Left ventricle myocardium superior (tissue), 1 donor: ENCODE measurements at places on chromosomes 12 and 14. TPM values are rescaled to one million over a fixed set of nuclear protein-coding genes. Genes with fewer than 3 reads are reported as not detected.

DNA sequence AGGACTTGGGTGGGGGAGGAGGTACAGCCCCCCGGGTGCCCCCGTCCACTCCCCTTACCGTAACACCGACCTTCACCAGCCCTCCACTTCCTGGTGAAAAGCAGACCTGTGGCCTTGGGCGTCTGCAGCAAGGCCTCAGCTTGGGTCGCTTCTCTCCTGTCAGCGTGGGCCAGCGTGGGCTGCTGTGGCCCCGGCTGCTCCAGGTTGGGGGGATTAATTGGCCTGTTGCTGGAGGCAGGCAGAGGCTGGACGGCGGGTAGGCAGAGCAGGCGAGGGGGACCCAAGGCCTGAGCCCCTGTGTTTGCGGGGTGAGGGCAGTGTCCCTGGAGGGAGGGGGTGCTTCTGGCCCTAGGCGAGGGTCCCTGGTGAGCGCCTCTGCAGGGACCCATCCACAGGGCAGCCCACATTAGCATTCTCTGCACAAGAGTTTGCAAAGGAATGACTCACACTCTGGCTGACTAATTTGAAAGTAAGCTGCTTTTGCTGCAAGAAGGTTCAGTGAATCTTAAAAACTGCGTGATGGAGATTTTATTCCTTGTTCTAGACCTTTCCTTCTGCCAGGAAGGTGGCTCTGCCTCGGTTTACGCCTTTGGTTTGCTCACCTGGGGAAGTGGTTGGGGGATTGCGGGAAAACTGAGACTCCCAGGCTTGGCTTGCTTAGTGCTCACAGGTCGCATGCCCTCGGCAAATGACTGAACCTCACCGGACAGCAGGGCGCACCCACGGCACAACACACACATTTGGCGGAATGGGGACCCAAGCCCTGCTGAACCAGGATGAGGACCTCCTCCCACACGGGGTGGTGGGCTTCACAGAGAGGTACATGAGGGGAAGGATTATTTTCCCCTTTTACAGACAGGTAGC lies 37.9 kb upstream of the DLK1 start:
- DNase-seq: no peak

The ESPL1 gene
- total RNA-seq: 0.17 TPM

GRCh38 chr12:21818627-21819026 lies 44.1 kb upstream of the KCNJ8 start:
- no peak for DNase-seq

DNA sequence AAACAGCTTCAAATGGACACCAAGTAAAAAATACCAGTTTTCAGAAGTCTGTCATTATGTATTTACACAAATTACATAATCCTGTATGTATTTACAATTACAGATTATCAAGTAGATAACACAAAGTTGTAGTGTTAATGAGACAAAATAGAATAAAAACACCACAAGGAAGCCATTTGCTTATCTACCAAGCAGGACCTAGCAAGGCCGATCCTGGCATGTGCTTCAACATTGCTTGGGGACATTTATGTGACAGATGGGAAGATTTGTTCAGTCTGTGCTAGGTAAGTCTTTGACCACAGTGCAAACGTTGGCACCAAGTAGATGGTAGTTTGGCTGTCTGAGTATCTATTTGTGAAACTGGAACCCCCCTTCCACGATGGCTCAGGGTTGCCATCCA lies 35.8 kb downstream of the BCAT1 start:
- no peak for DNase-seq

DNA sequence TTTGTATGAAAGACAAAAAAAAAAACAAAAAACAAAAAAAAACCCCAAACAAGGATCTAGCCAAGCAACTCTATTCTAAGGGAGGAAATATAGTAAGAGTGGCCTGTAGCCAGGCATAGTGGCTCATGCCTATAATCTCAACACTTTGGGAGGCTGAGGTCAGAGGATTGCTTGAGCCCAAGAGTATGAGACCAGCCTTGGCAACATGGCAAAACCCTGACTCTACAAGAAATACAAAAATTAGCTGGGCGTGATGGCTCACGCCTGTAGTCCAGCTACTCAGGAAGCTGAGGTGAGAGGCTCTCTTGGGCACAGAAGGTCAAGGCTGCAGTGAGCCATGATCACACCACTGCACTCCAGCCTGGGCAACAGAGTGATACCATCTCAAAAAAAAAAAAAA lies 47.9 kb downstream of the TMEM117 start:
- DNase-seq: no peak

The GON7 gene
- 16.2 TPM for total RNA-seq

The PPM1H gene
- total RNA-seq: 8.5 TPM

GRCh38 chr12:768434-768833 lies 16.1 kb downstream of the WNK1 start:
- DNase-seq: no peak

DNA sequence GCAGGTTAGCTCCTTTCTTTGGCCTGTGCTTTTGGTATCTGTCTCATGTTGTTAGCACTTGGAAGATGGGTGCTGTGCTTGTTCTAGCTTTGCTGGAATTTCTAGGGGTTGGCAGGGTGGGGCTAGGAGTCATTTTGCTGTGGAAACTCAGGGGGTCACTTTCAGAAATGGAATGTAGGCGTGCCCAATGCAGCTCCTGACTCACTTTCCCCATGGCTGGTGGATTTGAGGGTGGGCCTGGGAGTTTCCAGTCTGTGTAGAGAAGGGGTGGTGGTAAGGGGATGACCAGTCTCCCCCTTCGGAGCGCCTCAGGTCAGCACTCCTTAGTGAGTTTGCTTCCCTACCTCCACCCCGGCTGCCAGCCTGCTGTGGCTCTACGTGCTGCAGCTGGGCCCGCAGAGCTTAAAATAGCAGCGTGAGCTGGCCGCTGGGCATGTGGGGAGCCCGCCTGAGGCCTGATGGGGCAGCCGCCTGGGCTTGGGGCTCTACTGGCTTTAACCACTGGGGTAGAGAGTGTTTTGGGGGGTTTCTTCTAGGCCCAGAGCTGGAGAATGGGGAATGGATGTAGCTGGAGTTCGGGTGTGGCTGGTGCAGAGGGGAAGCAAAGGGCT lies 108.2 kb downstream of the TSPAN9 start:
- peak; percentile 85 for DNase-seq

- peak; percentile 79 for DNase-seq
Observed at GRCh38 chr14:73245480-73246325, 8.4 kb downstream of the PAPLN start.

DNA sequence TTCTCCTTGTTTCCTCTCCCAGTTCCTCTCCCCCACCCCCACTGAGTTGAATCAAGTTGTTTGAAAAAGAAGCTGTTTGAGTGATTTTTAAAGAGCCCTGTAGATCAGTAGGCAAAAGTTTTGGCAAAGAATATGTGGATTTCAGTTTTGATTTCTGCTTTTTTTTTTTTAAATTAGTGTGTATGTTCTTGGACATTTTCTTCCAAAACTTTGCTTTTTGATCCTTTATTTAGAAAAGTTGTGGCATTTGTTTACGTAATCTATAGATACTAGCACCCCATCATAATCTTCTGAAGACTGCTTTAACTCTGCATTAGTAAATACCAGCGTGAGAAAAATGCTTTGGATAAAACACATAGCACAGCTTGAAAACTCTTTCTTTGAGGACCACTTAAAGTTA lies 190.3 kb upstream of the SEL1L start:
- DNase-seq: no peak

- peak; percentile 85 for DNase-seq
Observed at GRCh38 chr12:20212658-20213555, 155.4 kb upstream of the PDE3A start.

DNA sequence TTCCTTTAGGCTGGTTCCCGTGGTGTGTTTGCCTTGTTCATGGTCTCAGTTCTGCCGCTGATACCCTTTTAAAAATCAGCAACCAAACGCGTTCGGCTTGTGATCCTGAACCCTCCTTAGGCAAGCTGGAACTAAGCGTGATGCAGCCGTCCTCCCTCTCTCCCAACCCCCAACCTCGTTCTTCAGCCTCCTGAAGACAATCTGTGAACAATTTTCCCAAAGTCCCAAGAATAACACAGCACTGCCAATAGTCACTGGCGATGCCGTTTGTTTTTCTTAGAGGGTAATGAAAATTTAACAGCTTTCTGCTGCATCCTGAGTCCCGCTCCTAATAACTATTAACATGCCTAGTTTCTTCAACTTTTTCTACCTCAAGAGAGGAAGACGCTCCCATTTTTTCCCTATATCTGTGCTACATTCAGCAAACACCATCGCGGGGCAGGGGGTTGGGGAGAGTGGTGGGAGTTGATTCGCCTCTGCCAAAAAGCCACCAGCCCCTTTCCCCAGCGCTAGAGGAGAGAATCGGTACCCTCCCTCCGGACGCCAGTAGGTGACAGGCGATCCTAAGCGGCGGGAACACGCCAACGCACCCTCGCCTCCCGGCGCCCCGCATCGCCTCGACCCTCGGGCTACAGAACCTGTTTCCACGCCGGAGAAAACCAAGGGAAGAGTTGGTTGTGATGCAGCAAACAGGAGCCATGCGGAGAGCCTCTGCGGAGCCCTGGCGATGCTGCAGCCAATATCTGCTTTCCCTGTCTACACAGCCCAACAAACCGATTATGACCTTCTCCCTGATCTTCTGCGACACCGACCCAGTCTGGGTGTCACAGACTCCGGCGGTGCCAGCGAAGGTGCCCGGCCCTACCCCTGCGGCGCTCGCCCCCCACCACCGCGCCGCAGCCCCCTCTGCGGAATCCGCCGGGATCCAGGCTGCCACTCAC lies 752 bp downstream of the PRICKLE1 start:
- peak; percentile 67 for DNase-seq

DNA sequence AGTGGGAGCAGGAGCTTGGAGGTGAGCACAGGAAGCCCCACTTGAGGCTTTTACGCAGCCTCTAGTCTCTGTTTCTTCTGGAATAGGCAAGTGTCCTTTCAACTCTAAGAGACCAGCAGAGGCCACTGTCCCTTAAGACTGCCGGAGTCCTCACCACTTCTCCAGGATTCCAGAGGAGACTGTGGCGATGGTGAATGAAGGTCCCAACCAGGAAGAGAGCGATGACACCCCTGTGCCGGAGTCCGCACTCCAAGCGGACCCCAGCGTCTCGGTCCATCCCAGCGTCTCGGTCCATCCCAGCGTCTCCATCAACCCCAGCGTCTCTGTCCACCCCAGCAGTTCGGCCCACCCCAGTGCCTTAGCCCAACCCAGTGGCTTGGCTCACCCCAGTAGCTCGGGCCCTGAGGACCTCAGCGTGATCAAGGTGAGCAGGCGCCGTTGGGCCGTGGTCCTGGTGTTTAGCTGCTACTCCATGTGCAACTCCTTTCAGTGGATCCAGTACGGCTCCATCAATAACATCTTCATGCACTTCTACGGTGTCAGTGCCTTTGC lies 442 bp downstream of the FLVCR2 start:
- peak; percentile 35 for DNase-seq

DNA sequence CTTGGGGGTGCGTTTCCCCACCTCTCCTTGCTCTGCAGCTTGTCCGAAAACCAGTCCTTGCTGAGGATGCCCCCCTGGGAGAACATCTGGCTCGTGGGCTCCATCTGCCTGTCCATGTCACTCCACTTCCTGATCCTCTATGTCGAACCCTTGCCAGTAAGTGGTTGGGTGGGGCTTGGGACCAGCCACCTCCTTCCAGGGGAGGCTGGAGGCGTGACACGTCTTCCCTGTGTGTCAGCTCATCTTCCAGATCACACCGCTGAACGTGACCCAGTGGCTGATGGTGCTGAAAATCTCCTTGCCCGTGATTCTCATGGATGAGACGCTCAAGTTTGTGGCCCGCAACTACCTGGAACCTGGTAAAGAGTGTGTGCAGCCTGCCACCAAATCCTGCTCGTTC lies 57.5 kb downstream of the ANAPC7 start:
- DNase-seq: no peak

The MRPS35 gene
- 63.3 TPM for total RNA-seq

DNA sequence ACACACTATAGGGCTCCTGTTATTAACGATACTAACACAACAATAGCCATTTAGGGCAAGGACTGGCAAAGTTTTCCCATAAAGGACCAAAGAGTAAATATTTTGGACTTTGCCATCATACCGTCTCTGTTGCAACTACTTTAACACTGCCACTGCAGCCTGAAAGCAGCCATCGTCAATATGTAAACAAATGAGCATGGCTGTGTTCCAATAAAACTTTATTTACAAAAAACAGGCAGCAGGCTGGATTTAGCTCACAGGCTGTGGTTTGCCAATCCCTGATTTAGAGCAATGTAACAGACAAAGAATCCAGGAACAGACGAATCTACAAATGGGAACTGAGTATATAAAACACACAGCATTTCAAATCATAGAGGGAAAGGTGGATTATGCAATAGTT lies 84.1 kb downstream of the FRMD6 start:
- no peak for DNase-seq

GRCh38 chr12:128387811-128388422 lies 120.9 kb downstream of the TMEM132C start:
- DNase-seq: peak; percentile 45

DNA sequence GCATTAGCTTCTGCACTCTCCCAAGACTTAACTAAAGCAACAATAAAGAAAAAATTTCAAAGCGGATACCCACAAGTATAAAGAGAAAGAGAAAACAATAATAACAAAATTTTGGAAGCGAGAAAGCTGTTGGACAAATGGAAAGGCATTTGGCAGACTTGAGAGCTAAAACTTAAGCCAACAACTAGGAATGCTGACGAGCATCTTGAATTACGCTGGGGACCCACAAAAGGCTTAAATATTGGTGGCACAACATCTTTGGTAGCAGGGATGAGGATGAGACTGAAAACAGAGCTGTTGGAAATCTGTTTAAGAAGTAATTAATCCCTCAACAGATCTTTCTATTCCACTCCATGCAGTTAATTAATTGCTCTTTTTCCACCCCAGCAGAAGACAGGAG lies 49.8 kb downstream of the LLPH start:
- no peak for DNase-seq

- no peak for DNase-seq
Observed at GRCh38 chr12:9969673-9970072, 1.5 kb upstream of the CLEC12A start.

DNA sequence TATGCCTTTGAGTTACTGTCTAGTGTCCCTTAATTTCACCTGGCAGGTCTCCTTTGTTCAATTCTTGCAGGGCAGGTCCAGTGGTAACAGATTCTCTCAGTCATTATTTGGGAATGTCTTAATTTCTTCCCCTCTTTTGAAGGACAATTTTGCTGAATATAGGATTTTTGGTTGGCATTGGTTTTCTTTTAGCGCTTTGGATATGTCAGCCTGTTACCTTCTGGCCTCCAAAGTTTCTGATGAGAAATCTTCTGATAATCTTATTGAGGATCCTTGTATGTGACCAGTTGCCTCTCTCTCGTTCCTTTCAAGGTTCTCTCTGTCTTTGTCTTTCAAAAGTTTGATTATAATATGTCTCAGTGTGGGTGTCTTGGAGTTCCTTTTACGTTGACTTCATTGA lies 38.1 kb downstream of the ZDHHC17 start:
- no peak for DNase-seq

DNA sequence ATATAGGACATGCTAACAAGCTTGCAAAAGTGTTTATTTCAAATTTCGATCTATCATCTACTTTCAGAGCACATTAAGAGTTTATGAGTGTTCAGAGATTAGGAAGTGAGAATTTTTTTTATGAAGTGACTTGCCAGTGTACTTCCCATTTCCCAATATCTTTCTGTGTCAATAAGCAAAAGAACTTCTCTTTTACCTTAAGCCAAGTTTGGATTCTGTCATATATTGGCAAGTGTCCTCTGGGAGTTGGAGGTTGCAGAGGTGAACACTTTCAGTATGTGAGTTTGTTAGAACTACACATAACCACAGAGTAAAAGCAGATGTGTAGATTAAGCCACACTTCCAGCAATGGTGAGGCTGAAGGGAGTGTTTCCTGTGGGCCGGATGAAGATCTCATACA lies 16.6 kb upstream of the KLRF1 start:
- DNase-seq: no peak
